Panc1 (cell line): ENCODE measurements at places on chromosomes 3 and 15. TPM values are rescaled to one million over a fixed set of nuclear protein-coding genes. Genes with fewer than 3 reads are reported as not detected.

- H3K4me3 ChIP-seq, result no peak overlapping the region
- no peaks in the 10 kb centered on the region for H3K27me3 ChIP-seq
- H3K4me1 ChIP-seq, result no peaks in the 10 kb centered on the region
- DNase-seq, result no peak
- no peak overlapping the region for H3K27ac ChIP-seq
Measured at GRCh38 chr3:189629803-189630455, 1.3 kb upstream of the TP63 start.

- no peaks in the 10 kb centered on the region for H3K4me1 ChIP-seq
- H3K4me3 ChIP-seq, result no peak overlapping the region
- no peak overlapping the region for H3K27ac ChIP-seq
- no peaks in the 10 kb centered on the region for H3K36me3 ChIP-seq
Measured at GRCh38 chr3:145243875-145244274, 917.1 kb downstream of the PLOD2 start.

DNA sequence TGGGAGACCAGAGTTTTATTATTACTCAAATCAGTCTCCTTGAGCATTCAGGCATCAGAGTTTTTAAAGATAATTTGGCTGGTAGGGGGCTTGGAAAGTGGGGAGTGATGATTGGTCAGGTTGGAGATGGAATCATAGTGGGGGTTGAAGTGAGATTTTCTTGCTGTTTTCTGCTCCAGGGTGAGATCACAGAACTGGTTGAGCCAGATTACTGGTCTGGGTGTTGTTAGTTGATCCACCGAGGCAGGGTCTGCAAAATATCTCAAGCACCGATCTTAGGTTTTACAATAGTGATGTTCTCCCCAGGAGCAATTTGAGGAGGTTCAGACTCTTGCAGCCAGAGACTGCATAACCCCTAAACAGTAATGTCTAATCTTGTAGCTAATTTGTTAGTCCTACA lies 141.0 kb downstream of the OTOL1 start:
- no peaks in the 10 kb centered on the region for H3K36me3 ChIP-seq
- H3K27ac ChIP-seq, result no peak overlapping the region
- H3K27me3 ChIP-seq, result no peaks in the 10 kb centered on the region
- no peak for DNase-seq
- no peak overlapping the region for H3K4me3 ChIP-seq

DNA sequence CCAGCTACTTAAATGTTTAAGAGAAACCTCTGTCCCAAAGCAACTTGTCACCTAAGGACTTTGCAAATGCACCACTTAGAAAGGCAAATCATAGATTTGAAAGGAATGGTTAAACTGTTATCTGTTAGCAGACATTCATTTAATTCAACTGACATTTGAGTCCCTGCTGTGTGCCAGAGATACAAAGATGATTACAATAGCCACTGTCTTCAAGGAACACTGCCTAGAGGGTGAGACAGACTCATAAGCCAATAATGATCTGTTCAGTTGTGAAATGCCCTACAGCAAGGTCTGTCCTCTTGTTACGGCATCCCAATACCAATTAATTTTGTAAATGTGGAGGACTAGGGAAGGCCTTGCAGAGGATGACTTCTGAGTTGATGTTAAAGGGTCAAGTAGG lies 113.1 kb downstream of the ATG7 start:
- DNase-seq, result no peak
- peaks cover 5% of the 10 kb centered on the region; the same call in 1 of the 2 replicates for H3K36me3 ChIP-seq
- H3K4me1 ChIP-seq, result peaks cover 24% of the 10 kb centered on the region
- H3K27ac ChIP-seq, result peak overlapping the region; percentile 92

- H3K27ac ChIP-seq, result no peak overlapping the region
- no peaks in the 10 kb centered on the region for H3K27me3 ChIP-seq
- H3K36me3 ChIP-seq, result no peaks in the 10 kb centered on the region; the same call in 1 of the 2 replicates
- no peak overlapping the region for H3K4me3 ChIP-seq
- H3K4me1 ChIP-seq, result peaks cover 21% of the 10 kb centered on the region
Measured at GRCh38 chr15:89784686-89784960, 8.5 kb downstream of the MESP2 start.

DNA sequence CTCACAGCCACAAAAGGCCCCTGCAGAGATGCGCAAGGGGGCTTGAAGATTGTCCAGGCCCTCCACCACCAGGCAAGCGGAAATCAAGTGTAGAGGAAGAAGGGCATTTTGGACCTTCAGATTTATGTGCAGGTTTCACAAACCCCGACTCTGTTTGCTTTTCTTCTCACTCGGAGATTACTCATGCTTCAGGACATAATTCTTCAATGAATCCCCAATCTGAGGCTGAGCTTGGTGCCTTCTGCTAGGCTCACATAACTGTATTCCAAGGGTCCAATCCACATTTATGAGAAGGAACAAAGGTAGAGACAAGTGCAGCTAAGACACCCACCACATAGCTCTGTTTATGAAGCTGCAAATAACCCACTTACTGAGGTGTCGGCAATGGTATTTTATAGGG lies 50.6 kb upstream of the NMNAT3 start:
- DNase-seq, result no peak
- no peak overlapping the region for H3K4me3 ChIP-seq

DNA sequence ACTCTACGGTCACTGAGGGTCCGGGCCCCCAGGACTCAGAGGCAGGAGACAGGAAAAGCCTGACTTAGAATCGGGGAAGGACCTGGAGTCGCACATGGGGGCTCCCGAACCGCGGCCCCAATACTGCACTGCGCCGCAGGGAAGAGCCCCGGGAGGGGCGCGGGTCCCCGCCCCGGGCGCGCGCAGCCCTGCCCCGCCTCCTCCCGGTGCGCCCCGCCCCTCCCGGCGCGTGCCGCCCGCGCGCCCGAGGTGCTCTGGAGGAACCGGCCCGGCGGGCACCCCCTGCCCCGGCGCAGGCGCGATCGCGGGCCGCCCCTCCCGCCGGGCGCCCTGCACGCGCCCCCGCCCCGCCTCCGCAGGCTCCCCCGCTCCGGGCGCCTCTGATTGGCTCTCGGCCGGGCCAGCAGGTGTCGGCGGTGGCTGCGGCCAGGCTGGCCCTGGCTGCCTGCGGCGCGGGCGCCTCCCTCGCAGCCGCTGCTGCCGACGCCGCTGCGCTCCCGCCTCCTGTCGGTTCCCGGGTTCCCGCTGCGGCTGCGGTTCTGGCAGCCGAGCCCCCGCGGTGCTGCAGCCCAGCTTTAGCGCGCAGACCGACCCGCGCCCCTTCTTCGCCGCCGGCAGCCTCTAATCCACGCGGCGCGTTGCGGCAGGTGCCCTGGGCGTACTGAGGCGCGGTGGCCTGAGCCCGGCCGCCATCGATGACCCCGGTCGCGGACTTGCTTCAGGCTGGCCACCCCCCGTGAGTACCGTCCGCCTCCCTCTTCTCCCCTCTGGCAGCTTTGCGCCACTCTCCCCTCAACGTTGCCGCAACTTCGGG lies at the start of gene MYRIP:
Gene MYRIP (plus strand): TSS at position 429 of the 814 bp plus-strand sequence. CDS start 91,208 bp downstream, outside the sequence.
- H3K36me3 ChIP-seq, result no peaks in the 10 kb centered on the region
- H3K27ac ChIP-seq, result no peak within 1 kb of the TSS
- peak within 1 kb of the TSS; percentile 42 for H3K4me3 ChIP-seq
- no peaks in the 10 kb centered on the region for H3K4me1 ChIP-seq
- H3K27me3 ChIP-seq, result no peaks in the 10 kb centered on the region; the same call in 1 of the 2 replicates
- DNase-seq, result no peak

DNA sequence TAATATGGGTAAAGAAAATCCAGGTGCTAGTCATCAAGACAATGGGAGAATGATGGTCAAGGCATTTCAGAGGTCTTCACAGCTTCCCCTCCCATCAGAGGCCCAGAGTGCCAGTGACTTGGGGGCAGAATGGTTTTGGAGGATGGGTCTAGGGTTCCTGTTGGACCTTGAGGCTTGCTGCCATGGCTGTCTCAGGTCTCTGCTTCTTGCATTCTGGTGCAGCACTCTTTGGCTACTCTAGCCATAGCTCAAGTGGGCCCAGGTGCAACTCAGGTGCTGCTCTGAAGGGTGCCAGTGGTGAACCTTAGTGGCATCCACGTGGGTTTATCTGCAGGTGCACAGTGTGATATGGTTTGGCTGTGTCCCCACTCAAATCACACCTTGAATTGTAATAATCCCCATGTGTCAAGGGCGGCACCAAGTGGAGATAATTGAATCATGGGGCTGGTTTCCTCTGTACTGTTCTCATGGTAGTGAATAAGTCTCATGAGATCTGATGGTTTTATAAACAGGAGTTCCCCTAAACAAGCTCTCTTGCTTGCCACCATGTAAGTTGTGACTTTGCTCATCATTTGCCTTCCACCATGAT lies 48.5 kb upstream of the PEX5L start:
- no peaks in the 10 kb centered on the region for H3K36me3 ChIP-seq
- no peak overlapping the region for H3K4me3 ChIP-seq
- DNase-seq, result no peak
- no peak overlapping the region for H3K27ac ChIP-seq
- H3K4me1 ChIP-seq, result no peaks in the 10 kb centered on the region

- H3K27ac ChIP-seq, result no peak overlapping the region
- H3K27me3 ChIP-seq, result no peaks in the 10 kb centered on the region
- DNase-seq, result no peak
Measured at GRCh38 chr3:20652231-20652986, 466.4 kb upstream of the SGO1 start.

GRCh38 chr3:142560118-142560517 lies 18.4 kb downstream of the ATR start:
- H3K36me3 ChIP-seq, result peaks cover 48% of the 10 kb centered on the region
- no peak for DNase-seq
- no peak overlapping the region for H3K27ac ChIP-seq
- H3K4me3 ChIP-seq, result no peak overlapping the region

CLDN16 gene
- not detected for total RNA-seq

GHRL gene
- not detected for total RNA-seq

WWTR1 gene
- total RNA-seq, result 298 TPM

GPR171 gene
- total RNA-seq, result not detected

ASB14 gene
- not detected for total RNA-seq

CPLX3 gene
- total RNA-seq, result not detected

SOX2 gene
- 0.39 TPM for total RNA-seq
